ENCODE measurements at places on chromosomes 4 and X. TPM values are rescaled to one million over a fixed set of nuclear protein-coding genes. Genes with fewer than 3 reads are reported as not detected.

The OTUD5 gene
- polyA plus RNA-seq: 50.6 TPM

The BTK gene
- polyA plus RNA-seq: 3.7 TPM

The NSUN7 gene
- polyA plus RNA-seq: 0.75 TPM

The AMBN gene
- not detected for polyA plus RNA-seq

The PF4V1 gene
- polyA plus RNA-seq: not detected

The IL2RG gene
- polyA plus RNA-seq: 1.4 TPM

The SULT1B1 gene
- polyA plus RNA-seq: 0.38 TPM

The SLC4A4 gene
- polyA plus RNA-seq: 0.13 TPM

The SMIM31 gene
- not detected for polyA plus RNA-seq

The VEGFC gene
- 0.59 TPM for polyA plus RNA-seq

The NLGN3 gene
- 0.63 TPM for polyA plus RNA-seq

The SHROOM2 gene
- polyA plus RNA-seq: 0.28 TPM

The VCX3A gene
- not detected for polyA plus RNA-seq

The GPR50 gene
- polyA plus RNA-seq: 0.18 TPM
